ENCODE measurements at places on chromosomes 16 and 17.
A peak's percentile ranks its signal among the peaks of the same experiment; 100 is the strongest.

- DNase-seq: no peak
These were observed 27.9 kb downstream of the CCDC57 start for GRCh38 chr17:82184761-82185160.

DNA sequence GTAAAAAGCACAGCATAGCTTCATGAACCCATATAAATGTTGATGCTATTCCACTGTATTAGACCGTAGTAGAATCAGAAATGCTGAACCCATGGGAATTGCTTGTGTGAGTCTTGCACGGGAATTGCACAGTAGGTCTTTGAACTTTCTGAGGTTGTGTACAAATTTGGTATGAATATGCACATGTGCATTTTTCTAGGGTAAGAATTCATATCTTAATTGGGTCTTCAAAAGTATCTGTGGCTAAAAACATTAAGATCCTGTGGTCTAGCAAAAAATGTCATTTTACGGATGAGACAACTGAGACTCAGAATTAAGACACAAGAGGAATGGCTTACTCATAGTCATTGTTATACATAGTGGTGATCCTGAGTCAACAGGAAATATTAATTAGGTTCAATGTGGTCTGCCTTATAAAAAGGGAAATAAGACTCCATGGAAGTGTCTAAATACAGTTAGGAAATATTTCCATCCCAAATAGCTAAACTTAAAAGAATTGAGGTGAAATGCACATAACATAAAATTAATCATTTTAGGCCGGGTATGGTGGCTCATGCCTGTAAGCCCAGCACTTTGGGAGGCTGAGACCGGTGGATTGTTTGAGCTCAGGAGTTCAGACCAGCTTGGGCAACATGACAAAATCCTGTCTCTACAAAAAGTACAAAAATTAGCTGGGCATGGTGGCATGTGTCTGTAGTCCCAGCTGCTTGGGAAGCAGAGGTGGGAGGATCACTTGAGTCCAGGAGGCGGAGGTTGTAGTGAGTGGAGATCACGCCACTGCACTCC is 22.8 kb downstream of the TAOK1 start:
- no peak for DNase-seq

- DNase-seq: peak; percentile 85
These were observed 14.0 kb upstream of the CCL2 start for GRCh38 chr17:34241062-34241461.

- DNase-seq: no peak
These were observed 26.6 kb upstream of the KCNG4 start for GRCh38 chr16:84266451-84266850.

- DNase-seq: peak; percentile 75
These were observed 52.6 kb downstream of the PLCG2 start for GRCh38 chr16:81831722-81832126.

DNA sequence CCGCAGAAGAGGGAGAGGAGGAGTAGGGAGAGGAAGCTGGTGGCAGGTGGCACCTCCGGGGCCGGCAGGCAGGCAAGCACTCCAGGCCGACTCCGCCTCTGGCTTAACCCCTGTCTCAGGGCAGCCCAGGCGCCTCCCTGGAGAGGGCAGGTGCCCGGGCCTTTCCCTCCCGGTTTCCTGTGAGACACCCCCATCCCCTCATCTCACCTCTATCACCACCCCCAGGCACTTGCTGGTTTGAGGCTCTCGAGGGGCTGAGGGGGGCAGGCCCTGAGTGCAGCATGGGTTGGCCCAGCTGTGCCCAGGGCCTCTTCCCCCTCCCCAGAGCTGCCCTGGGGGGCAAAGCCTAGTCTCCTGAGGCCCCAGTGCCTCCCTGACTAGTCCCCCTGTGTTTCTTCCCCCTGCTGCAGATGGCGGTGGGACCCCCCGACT is 6.0 kb downstream of the DOC2A start:
- DNase-seq: no peak

DNA sequence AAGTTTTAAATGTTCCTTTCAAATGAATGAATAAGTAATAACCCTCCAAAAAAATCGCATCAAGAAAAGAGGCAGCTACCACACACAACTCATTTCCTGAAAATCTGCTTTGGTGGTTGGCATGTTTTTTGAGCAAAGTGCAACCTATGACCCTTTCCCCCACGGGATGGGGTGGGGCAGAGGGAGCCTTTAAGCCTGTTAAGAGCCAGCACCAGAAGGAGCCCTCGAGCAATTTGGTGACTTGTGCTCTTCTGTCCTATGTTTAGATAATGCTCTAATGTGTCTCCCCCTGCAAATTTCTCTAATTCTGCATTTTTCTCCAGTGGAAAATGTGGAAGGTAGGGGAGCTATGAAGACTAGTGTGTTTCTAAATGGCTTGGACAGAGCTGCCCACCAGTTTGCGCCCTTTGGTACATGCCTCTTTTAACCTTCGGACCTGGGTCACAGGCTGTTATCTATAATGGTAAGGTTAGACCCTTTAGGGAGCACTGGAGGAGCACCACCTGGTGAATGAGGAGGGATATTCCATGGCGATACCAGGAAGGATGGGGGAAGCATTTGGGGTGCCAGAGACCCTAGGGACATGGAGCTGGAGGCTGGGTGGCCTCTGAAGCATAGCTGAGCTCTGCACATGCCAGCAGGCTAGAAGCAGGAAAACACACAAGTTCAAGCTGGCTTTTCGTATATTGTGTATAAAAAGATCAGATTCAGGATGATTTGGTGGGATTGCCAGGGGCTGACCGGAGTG is 1.6 kb downstream of the PYCARD start:
- DNase-seq: no peak

DNA sequence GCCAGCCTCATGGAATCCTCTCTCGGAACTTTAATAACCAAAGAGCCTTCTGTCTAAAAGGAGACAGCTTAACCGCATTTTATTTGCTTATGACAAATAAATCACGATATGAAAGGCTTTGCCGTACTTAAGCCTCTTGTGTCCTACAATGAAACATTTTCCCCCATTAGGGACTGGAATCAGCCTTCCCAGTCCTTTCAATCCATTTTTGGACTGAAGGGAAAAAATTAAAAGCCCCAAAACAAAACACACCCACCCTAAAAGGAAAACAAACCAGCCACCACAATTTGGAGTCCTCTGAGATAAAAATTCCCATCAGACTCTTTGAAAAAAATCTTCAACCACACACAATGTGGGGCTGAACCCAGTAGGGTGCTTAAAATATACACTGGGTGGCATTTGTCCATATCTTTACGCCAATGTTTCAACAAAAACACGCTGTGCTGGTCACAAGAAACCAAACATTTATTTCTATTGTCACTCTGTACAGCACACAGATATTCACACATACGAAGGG is 3.0 kb downstream of the HOXB4 start:
- DNase-seq: no peak

- no peak for DNase-seq
These were observed 25.8 kb downstream of the ADCY9 start for GRCh38 chr16:4090351-4090851.

- DNase-seq: no peak
These were observed 17.1 kb upstream of the HEATR6 start for GRCh38 chr17:60095830-60096229.

DNA sequence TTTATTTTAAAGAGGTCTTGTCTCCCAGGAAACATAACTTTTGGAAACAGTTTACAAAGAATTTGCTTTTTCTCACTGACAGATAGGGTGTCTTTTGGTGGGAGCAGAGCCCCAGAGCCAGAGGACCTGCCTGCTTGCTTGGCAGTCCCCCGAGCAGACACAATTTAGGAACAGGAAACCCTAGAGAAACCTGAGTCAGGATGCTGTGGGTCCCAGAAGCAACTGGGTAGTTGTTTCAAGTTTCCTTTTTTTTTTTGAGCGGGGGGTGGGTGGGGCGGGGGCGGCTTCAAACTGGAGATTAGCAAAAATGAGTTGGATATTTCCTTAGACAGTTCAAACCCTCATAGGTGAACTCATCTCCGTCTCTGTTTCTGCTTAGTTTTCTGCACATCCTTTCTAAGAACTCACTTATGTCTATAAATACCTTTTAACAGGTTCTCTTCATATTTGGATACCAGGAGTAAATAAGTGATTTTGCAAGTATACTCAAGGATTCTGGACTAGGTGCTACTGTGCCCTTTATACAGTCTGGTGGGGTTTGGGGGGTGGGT is 135.1 kb downstream of the PRKCA start:
- no peak for DNase-seq

DNA sequence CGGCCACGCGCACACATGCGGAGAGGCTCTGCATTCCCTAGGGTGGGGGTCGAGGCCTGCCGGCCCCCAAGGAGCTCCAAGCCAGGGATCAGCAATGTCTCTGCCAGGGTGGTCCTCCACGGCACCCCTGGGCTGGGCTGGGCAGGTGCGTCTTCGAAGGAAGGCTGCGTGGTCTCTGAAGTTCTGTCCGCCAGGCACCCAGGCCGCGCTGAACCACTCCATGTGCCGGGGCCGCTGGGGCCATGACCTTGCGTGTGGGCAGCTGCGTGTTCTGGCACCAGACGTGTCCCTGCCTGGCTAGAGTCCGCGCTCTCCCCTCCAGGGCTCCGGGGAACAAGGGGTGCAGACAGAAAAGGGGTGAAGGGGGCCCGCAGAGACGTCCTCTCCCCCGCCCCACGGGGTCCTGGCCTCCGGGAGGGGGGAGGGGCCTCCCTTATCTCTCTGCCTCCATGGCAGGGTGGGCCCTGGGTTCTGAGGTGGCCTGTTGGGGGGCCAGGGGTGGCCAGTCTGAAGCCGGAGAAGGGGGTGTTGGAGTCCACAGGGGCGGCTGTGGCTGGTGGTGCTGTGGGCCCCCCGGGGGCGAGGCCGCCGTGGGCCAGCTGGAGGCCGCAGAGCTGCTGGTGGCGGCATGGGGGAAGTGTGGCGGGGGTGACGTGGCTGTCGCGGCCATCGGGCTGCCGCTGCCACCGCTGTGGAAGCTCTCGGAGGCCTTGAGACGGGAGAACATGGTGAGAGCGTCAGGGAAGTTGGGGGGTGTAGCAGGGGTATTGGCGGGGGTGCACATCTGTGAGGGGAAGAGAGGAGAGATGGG is 5.3 kb downstream of the UBALD1 start:
- peak; percentile 59 for DNase-seq

DNA sequence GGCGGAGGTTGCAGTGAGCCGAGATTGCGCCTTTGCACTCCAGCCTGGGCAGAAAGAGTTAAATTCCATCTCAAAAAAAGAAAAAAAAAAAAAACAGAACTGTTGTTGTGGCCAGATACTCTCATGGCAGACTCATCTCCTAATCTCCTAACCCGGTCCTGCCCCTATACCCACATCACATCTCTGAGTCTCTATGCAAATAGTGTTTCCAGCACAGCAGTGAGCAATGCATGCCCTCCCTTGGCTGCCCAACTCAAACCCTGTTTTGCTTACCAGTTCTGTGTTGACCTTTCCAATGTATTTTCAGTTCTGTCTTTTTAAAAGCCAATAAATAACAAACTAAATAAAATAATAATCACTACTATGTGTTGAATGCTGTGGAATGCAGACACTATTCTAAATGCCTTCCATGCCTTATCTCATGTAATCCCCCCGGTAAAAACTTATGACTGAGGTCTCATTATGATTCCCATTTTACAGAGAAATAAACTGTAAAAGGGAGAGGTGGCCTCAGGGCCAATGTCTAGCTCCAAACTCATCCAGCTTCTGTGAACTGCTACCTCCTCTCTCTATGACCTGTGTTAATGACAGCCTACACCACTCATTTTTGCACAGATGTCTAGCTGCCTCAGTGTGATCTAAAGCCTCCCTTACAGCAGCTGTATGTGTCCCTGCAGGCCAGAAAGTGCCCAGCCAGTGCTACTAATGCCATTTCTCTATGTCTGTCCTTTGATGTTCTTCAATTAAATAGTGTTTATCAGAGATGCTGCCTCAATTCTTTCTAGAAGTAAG is 289.8 kb downstream of the HS3ST3B1 start:
- DNase-seq: no peak

GRCh38 chr17:17111401-17112393 is 69.4 kb downstream of the MPRIP start:
- DNase-seq: no peak

DNA sequence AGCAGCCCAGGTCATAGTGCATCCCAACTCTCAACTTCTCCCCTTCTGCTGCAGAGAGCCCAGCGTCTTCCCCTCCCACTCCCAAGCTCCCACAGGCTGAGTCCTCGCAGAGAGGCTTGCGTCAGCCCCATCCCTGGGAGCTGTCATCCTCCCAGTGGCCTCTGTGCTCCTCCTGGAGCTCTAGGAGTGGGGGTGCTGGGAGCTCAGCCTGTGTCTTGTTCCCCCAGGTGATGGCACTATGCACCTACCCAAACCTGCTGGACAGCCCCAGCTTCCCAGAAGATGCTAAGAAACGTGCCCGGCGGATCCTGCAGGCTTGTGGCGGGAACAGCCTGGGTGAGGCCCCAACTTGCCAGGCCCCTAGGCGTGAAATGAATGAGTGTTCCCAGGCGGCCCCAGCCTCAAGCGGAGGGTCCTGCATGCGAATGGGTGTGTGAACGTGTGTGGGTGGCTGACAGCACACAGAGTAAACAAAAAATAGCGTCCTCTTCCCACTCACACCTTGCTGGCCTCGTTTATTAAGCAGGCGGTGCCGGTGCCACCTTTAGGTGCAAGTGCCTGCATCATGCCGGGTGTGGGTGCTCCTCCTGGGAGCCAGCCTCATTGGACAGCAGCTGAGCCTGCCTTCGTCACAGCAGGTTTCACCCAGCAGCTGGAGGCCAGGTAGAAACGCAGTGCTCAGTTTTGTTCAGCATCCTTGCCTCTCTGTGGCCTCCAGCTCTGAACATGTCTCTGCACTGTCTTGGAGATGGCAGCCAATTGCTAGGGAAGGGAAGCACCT is 16.5 kb downstream of the GPT2 start:
- DNase-seq: no peak

DNA sequence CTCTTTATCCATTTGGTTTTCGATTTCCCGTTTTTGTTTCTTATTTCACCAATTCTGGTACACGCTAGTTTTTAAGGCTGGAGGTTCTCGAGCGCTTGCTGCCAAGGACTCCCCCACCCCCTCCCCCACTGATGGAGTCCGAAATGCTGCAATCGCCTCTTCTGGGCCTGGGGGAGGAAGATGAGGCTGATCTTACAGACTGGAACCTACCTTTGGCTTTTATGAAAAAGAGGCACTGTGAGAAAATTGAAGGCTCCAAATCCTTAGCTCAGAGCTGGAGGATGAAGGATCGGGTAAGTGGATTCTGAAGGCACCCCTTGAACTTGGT is 825 bp downstream of the RPTOR start:
- no peak for DNase-seq

- peak; percentile 63 for DNase-seq
These were observed 9.8 kb upstream of the NR1D1 start for GRCh38 chr17:40110026-40110845.

GRCh38 chr17:21517538-21518293 is 141.6 kb downstream of the KCNJ12 start:
- no peak for DNase-seq

Measured in sciatic nerve (tissue), 2 donors.